ENCODE measurements at places on chromosomes 16 and 17.

- DNase-seq, result no peak
Observed at GRCh38 chr16:66786551-66786950, 14.8 kb downstream of the TERB1 start.

GRCh38 chr16:70257391-70257790, 5.7 kb upstream of the EXOSC6 start:
- no peak for DNase-seq

DNA sequence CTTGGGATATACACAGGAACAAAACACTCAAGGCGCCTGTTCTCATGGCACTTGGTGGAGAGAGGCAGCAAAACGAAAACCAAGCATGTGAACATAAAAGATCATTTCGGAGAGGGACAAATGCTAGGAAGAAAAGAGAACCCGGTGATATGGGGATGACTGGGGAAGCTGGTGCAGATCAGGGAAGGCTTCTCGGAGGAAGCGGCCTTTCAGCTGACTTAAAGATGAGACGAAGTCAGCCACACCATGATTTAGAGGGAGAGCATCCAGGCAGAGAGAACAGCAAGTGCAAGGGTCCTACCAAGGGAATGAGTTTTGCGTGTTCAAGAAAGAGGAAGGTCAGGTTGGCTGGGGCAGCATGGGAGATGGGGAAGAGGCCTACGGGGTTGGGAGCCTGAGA, 250.9 kb downstream of the KATNIP start:
- DNase-seq, result no peak

GRCh38 chr16:56047307-56048234, 143.7 kb upstream of the GNAO1 start:
- DNase-seq, result no peak

GRCh38 chr16:55003306-55003705, 72.6 kb downstream of the IRX5 start:
- DNase-seq, result no peak

DNA sequence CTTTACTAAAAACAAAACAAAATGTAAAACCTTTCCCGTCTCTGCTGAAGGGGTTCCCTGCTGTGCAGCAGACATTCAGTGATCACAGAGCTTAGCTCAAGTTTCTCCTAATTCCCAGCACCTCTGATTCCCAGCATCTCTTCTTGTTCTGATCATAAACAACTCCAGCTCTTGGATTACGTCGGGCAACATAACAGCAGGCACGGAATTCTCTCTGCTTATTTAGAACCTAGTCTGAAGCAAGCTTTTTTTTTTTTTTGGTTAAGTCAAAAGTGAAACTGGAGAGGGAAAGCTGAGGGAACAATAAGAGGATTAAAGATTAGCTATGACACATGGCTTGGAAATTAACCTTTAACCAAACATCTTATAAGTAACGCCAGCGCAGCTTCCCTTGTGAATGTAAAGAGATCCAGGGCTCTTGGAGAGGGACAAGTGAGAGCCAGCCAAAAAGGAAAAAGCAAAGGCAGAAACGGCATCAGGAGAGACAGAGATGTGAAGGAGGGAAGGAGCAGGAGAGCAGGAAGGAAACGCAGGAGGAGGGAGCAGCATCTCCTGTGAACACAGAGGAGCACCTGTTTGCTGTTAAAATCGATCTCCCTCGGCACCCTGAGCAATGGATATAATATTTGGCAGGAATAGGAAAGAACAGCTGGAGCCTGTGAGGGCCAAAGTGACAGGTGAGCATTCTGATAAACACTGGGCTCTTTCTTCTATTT, at the start of gene BCO1:
BCO1 (plus strand) TSS at position 394 of the 716 bp plus-strand sequence; CDS start at position 614, 220 bp downstream.
- DNase-seq, result peak; percentile 11

DNA sequence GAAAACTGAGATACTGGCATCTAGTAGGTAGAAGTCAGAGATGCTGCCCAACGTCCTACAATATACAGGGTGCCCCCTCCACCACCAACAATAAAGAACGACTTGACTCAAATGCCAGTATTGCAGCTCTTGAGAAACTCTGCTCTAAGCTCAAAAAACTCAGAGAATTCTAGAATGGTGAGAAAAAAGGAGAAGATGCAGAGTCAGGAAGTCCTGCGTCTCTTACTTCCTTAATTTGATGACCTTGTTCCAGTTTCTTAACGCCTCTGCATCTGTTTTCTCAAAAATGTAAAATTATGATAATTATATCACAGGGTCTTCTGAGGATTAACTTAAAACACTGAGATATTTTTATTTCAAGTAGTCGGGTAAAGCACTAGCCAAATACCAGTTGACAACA, 1.7 kb upstream of the HSBP1 start:
- DNase-seq, result no peak

GRCh38 chr17:65519462-65519861, 42.0 kb downstream of the AXIN2 start:
- DNase-seq, result no peak

- DNase-seq, result peak; percentile 41
Observed at GRCh38 chr16:80285104-80285503, 255.7 kb upstream of the DYNLRB2 start.

DNA sequence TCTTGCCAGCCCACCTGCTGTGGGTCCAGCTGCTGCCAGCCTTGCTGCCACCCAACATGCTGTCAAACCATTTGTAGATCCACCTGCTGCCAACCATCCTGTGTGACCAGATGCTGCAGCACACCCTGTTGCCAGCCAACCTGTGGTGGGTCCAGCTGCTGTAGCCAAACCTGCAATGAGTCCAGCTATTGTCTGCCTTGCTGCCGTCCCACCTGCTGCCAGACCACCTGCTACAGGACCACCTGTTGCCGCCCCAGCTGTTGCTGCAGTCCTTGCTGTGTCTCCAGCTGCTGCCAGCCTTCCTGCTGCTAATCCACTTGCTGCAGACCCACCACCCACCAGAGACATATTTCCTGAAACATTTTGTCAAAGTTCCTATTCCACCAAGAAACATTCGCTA, 641 bp downstream of the KRTAP9-1 start:
- DNase-seq, result no peak

DNA sequence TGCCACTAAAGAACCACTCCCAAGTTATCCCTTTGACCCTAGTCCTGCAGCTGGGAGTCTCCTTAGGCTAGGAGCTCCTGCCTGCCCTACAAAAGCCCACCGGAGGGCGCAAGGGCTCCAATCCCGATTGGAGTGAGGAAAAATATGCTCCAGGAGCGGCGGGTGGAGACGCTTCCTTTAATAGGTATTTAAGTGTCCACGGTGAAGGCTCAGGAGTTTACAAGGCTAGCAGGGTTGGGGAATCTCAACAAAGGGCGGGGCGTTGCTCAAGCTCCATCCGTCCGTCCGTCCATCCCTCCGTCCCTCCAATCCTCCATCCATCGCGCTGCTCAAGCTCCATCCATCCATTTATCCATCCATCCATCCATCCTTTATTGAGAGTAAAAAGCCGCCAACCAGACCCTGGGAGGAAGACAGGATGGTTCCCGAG, 556 bp upstream of the SPNS1 start:
- peak; percentile 16 for DNase-seq

DNA sequence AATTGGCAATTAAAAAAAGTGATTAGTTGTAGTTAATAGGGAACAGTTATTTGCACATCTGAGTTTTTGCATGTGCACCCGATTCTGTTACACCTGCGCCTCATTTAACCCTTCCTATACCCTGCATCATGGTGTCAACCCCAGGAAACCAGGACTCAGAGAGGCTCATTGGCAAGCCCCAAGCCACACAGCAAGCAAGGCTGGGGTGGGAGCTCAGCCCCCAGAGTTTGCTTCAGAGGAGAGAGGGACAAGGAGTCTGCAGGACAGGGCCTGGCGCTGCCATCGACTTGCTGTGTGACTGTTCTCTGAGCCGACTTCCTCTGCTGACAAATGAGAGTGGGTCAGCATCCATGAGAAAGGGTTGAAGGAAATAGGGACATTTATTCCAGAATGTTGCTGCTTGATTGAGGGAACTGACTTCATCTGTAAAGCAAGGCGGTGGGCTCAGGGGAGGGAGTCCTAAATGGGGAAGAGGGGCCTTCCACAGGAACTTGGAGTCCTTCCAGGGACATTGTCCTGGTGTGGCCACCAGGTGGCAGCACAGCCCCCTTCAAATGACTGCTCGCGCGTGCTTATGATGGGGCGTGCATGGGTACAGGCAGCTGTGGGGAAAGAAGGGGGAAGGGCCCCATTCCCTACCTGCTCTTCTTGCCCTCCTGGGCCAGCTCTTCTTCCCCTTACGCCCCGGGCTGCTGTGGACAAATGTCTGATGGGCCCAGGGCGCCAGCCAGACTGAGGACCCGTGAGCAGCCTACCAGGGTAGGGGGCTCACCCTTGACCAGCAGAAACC, 51.6 kb downstream of the NT5M start:
- no peak for DNase-seq

Measured in HS-5 (cell line).